ENCODE measurements at places on chromosomes 7 and 10.
A peak's percentile ranks its signal among the peaks of the same experiment; 100 is the strongest.

DNA sequence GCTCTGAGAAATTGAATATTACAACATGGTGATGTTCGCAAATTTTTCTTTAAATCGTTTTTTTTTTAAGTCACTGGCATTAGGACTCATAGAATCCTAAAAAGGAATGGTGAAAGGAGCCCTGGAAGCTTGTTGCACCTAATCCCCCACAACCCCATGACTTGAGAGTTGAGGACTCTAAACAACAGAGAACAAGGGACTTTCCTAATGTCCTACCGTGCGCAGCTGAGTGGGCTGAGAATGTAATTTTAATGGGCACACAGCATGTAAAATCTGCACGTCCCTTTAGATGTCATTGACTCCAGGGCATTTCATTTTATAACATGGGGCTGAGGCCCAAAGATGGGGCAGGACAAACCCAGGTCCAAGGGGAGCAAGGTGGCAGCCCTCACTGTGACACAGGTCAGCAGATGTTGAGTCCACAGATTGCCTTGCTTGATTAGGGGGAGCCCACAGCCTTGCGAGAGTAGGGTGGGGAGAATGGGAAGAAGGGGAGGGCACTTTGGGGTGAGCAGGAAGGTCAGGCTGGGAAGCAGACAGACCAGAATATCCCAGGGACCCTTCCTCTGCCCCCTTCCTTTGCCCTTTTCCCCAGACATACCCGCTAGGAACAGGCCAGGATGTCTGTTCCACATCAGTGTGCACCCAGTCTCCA, 208.4 kb upstream of the ZMIZ1 start:
- no peak overlapping the region for H3K27ac ChIP-seq
- no peaks in the 10 kb centered on the region for H3K27me3 ChIP-seq
- H3K4me3 ChIP-seq, result no peak overlapping the region
- 0 out of 2 replicates have a peak, but pooled peaks cover 1% of the 10 kb centered on the region for H3K4me1 ChIP-seq
- DNase-seq, result no peak

DNA sequence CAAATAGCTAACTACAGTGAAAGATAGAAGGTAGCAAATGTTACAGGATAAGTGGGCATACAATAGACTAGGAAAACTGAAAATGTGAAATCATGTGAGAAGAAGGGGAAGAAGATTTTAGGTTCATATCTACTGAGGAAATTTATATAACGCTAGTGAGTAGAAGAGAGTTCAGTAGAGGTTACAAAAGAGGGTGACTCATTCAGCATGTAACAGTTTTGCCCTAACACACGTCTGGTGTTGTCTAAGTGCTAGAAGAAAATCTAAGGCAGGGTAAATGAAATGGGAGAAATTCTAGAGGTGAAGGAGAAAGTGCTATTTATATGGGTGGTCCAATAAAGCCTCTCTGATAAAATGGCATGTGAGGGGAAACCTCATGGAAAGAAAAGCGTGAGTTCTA, 731.4 kb upstream of the POT1 start:
- H3K27me3 ChIP-seq, result no peaks in the 10 kb centered on the region
- no peaks in the 10 kb centered on the region for H3K36me3 ChIP-seq
- H3K27ac ChIP-seq, result no peak overlapping the region
- H3K4me1 ChIP-seq, result peaks cover 3% of the 10 kb centered on the region
- DNase-seq, result no peak

DNA sequence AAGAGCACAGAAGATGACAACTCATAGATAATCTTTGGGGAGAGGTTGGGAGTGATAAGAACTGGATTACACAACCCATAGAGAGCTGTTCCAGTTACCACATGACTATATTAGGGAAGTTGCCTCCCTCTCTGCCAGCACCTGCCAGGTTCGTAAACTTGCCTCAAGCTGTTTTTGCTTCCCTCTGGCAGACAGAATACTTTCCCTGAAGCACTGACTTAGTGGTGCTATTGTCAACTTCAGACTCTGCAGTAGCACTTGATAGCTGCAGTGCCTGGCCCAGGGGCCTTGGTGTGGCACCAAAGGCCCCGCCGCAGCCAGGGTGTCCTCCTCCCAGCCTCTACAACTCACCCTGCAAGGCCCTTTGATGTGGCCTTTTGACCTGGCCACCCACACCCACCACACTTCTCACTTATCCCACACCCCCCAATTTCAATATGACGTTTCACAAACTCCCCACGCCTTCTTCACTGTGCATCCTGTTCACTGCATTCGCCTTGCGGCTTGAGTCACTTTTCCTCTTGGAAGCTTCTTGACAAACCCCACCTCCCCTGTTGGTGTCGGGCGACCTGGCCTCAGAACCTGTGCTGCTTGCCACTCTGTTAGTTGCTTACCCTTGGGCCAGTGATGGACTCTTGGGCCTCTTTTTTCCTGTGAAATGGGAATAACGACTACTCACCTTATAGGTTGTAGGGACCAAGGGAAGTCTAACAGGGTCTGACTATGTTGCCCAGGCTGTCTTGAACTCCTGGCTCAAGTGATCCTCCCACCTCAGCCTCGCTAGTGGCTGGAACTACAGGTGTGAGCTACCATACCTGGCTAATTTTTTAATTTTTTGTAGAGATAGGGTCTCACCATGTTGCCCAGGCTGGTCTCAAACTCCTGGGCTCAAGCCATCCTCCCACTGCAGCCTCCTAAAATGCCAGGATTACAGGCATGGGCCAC, 50.2 kb upstream of the PODXL start:
- no peak overlapping the region for H3K4me3 ChIP-seq
- H3K27ac ChIP-seq, result peak overlapping the region; percentile 60
- no peaks in the 10 kb centered on the region for H3K27me3 ChIP-seq
- no peaks in the 10 kb centered on the region for H3K36me3 ChIP-seq

GRCh38 chr10:88755753-88756152, 4.1 kb upstream of the LIPN start:
- no peaks in the 10 kb centered on the region for H3K4me1 ChIP-seq
- no peaks in the 10 kb centered on the region for H3K36me3 ChIP-seq
- H3K27me3 ChIP-seq, result no peaks in the 10 kb centered on the region
- H3K4me3 ChIP-seq, result no peak overlapping the region

GRCh38 chr10:70673043-70673928, 980 bp downstream of the ADAMTS14 start:
- peak overlapping the region; percentile 36 for H3K4me3 ChIP-seq
- H3K27me3 ChIP-seq, result no peaks in the 10 kb centered on the region
- H3K27ac ChIP-seq, result no peak overlapping the region
- H3K4me1 ChIP-seq, result 0 out of 2 replicates have a peak, but pooled peaks cover 3% of the 10 kb centered on the region
- no peak for DNase-seq

DNA sequence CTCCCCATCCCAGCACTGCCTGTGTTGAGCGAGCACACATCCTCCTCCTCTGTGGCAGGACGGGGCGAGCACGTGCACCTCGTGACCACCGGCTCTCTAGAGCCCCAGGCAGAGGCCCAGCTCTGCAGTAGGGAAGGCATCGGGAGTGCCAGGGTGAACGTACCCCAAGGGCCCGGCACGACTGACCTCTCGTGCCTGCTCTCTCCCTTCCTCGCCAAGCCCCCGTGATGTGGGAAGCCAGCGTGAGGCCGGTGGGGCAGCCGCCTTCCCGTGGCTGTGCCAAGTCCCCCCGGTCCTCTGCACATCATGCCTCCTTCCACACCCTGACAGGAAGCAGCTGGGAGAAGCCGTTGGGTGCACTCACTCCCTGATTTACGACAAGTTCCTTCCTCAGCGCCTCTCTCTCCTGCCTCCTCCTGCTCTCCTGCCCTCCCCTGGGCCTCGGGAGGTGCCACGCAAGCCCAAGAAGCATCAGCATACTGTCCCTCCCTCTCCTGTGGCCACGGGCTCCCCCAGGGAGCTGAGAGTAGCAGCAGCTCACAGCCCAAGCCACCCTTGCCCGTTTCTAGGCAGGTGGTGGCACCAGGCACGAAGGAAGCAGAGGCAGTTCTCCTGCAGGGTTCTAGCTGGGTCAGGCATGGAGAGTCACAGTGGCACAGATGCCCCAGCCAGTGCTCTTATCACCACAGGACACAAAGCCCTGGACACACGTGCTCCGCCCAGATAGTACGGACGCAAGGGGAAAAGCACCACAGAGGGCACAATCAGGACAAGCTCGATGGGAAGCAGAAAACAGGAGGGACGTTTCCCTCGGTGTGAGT, 47.0 kb downstream of the AMZ1 start:
- H3K4me3 ChIP-seq, result no peak overlapping the region
- 0 out of 2 replicates have a peak, but pooled peaks cover 2% of the 10 kb centered on the region for H3K4me1 ChIP-seq
- peaks cover 9% of the 10 kb centered on the region for H3K36me3 ChIP-seq
- H3K27me3 ChIP-seq, result no peaks in the 10 kb centered on the region
- DNase-seq, result no peak

GRCh38 chr10:26622891-26623290, 74.6 kb upstream of the PDSS1 start:
- H3K27me3 ChIP-seq, result no peaks in the 10 kb centered on the region
- H3K27ac ChIP-seq, result no peak overlapping the region
- H3K36me3 ChIP-seq, result no peaks in the 10 kb centered on the region
- DNase-seq, result no peak
- no peaks in the 10 kb centered on the region for H3K4me1 ChIP-seq

GRCh38 chr10:126638542-126638941, 32.0 kb downstream of the C10orf90 start:
- no peak overlapping the region for H3K4me3 ChIP-seq
- no peaks in the 10 kb centered on the region for H3K27me3 ChIP-seq
- H3K27ac ChIP-seq, result no peak overlapping the region
- H3K4me1 ChIP-seq, result no peaks in the 10 kb centered on the region

GRCh38 chr10:61943674-61944378, 42.3 kb downstream of the ARID5B start:
- H3K27ac ChIP-seq, result no peak overlapping the region
- H3K27me3 ChIP-seq, result no peaks in the 10 kb centered on the region
- no peaks in the 10 kb centered on the region for H3K4me1 ChIP-seq
- no peak overlapping the region for H3K4me3 ChIP-seq

- no peak for DNase-seq
- H3K27ac ChIP-seq, result no peak overlapping the region
- no peaks in the 10 kb centered on the region for H3K36me3 ChIP-seq
- H3K4me1 ChIP-seq, result no peaks in the 10 kb centered on the region
- no peak overlapping the region for H3K4me3 ChIP-seq
Observed at GRCh38 chr10:102473445-102474331, 22.3 kb upstream of the C10orf95 start.

GRCh38 chr7:129263168-129263567, 38.3 kb downstream of the AHCYL2 start:
- H3K27ac ChIP-seq, result no peak overlapping the region
- H3K4me3 ChIP-seq, result no peak overlapping the region
- H3K27me3 ChIP-seq, result no peaks in the 10 kb centered on the region
- no peaks in the 10 kb centered on the region for H3K4me1 ChIP-seq

DNA sequence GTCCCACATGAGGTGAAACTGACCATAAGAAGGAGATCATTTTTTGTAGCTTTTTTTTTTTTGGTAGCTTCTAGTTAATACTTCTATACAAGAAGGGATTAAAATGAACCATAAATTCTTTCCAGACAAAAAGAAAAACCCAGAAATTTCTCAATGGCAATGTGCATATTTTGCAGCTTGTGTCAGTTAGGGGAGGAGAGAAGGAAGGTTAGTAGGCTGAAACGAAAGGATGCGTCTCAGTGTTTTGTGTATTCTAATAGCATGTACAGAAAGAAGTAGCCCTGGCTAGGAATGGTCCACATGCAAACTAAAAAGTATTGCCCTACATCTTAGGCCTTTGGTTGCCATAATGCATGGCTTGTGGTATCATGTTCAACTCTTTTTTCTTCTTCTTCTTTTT, 90.6 kb downstream of the CACNB2 start:
- H3K4me1 ChIP-seq, result no peaks in the 10 kb centered on the region
- H3K27ac ChIP-seq, result no peak overlapping the region
- no peaks in the 10 kb centered on the region for H3K27me3 ChIP-seq
- no peak overlapping the region for H3K4me3 ChIP-seq
- no peak for DNase-seq

GRCh38 chr10:76723844-76724243, 913.8 kb downstream of the KCNMA1 start:
- DNase-seq, result no peak
- H3K4me3 ChIP-seq, result no peak overlapping the region
- no peaks in the 10 kb centered on the region for H3K27me3 ChIP-seq
- H3K36me3 ChIP-seq, result no peaks in the 10 kb centered on the region
- no peak overlapping the region for H3K27ac ChIP-seq

GRCh38 chr10:86357041-86357440, 9.6 kb downstream of the GRID1 start:
- H3K27ac ChIP-seq, result no peak overlapping the region
- no peak overlapping the region for H3K4me3 ChIP-seq
- no peak for DNase-seq
- peaks cover 5% of the 10 kb centered on the region for H3K27me3 ChIP-seq
- no peaks in the 10 kb centered on the region for H3K4me1 ChIP-seq

DNA sequence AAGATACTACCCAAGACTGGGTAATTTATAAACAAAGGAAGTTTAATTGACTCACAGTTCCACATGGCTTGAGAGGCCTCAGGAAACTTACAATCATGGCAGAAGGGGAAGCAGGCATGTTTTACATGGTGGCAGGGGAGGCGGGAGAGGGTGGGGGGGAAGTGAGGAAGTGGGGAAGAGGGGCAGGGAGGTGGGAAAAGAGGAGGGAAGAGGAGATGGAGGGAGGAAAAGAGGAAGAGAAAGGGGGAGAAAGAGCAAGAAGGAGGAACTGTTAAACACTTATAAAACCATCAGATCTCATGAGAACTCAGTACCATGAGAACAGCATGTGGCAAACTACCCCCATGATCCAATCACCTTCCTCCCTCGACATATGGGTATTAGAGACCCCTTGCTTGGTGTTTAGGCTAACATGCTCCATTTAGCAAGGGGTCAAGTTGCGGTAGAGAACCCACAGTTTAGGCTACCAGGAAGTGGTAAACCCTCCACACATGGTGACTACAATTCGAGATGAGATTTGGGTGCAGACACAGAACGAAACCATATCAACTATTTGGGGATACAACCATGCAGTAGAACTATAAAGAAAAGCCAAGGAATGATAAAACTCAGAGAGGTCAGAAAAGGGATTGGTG, 3.5 kb upstream of the LMBR1 start:
- no peak overlapping the region for H3K27ac ChIP-seq
- no peak overlapping the region for H3K4me3 ChIP-seq
- H3K36me3 ChIP-seq, result no peaks in the 10 kb centered on the region
- H3K27me3 ChIP-seq, result no peaks in the 10 kb centered on the region
- H3K4me1 ChIP-seq, result no peaks in the 10 kb centered on the region

DNA sequence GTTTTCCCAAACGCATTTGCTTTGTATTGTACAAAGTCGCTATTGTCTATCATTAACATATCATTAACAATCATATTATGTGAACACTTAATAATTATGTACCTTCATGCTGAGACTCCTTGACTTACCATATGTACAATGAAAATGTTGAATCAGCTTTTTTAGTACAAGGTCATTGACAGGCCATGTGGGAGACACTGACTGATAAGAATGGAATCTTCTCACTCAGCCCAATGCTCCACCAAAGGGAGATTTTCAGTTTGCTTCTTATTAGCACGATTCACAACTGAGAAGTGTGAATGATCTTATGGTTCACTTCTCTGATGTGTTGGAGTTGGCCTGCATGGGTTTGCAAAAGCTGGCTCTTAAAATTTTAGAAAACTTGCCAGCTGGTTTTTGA, 253.5 kb upstream of the TEX47 start:
- H3K4me3 ChIP-seq, result no peak overlapping the region
- DNase-seq, result no peak
- no peaks in the 10 kb centered on the region for H3K36me3 ChIP-seq

Measured in iPS DF 6.9 (cell line).